Pancreas (tissue), 10 donors: ENCODE measurements at places on chromosomes 3 and 15. TPM values are rescaled to one million over a fixed set of nuclear protein-coding genes. Genes with fewer than 3 reads are reported as not detected.

KBTBD13 gene
- not detected for total RNA-seq

MCF2L2 gene
- total RNA-seq, result 1.1 TPM

RASGRF1 gene
- 2.3 TPM for total RNA-seq

C3orf80 gene
- 0.09 TPM for total RNA-seq

CHRNA3 gene
- 0.17 TPM for total RNA-seq

LRRN1 gene
- total RNA-seq, result 3.8 TPM

SYNPR gene
- total RNA-seq, result not detected

SRGAP3 gene
- total RNA-seq, result 3.1 TPM

MYNN gene
- 9.1 TPM for total RNA-seq

EPHA3 gene
- total RNA-seq, result 0.83 TPM

SLC51A gene
- not detected for total RNA-seq

FOXL2NB gene
- 0.22 TPM for total RNA-seq

HGD gene
- total RNA-seq, result 16.8 TPM

TGM4 gene
- not detected for total RNA-seq

THPO gene
- 0.54 TPM for total RNA-seq

SERPINI2 gene
- 213 TPM for total RNA-seq

DNAH12 gene
- 0.81 TPM for total RNA-seq

GPR62 gene
- total RNA-seq, result 0.09 TPM

CHRD gene
- 11.0 TPM for total RNA-seq

THSD4 gene
- total RNA-seq, result 16.9 TPM

LRRIQ4 gene
- total RNA-seq, result not detected

ZNF80 gene
- 0.09 TPM for total RNA-seq

ARRDC4 gene
- total RNA-seq, result 10.8 TPM

LMAN1L gene
- not detected for total RNA-seq

ANO10 gene
- 8.8 TPM for total RNA-seq

P2RY12 gene
- 0.93 TPM for total RNA-seq
